Stimulated activated CD8-positive, alpha-beta memory T cell treated with anti-CD3 and anti-CD28 coated beads, Interleukin-2, amount 100 ng/mL, for 48 hours (primary cell): ENCODE measurements at places on chromosomes 7 and 10.

DNA sequence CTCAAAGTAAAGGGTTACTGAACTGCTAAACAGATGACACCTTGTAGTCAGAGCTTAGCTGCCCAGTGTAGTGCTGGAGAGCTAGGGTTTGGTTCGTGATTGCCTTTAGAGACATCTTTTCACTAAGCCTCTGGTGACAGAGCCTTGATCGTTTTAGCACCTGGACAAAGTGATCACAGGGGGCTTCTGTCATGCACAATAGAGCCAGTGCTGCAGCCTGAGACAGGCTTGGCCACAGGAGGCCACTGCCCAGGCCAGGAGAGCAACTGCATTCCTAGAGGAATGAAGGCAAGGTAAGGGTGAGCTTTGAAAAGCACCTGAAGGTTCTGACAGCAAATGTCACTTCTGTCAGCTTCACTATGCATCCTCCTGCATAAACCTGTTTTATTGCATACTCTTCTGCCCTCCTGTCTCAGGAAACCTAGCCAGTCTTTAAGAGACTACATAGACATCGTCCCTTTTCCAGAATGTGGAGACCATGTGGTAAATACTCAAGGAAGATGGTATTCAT, 122.9 kb downstream of the NPY start:
- DNase-seq, result no peak

GRCh38 chr10:14126697-14127440, 203.9 kb downstream of the FRMD4A start:
- no peak for DNase-seq

- no peak for DNase-seq
Measured at GRCh38 chr7:29278337-29279069, 83.9 kb downstream of the CHN2 start.

DNA sequence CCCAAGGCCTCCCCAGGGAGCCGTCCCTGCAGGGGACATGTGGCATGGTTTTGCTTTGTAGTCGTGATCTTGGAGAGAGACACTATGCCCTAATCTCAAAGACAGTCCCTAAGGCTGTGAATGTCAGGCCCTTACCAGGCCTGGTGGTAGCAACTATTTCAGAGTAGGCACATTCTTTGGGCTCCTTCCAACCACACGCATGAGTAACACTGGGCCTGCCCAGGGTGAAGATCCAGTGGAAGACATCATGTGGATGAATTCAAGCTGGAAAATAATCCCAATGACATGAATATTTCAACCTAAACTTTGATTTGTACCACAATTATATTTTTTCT, 39.5 kb upstream of the INSIG1 start:
- DNase-seq, result no peak
